Dorsolateral prefrontal cortex (tissue), 122 donors: ENCODE measurements at places on chromosomes 5 and 9.

DNA sequence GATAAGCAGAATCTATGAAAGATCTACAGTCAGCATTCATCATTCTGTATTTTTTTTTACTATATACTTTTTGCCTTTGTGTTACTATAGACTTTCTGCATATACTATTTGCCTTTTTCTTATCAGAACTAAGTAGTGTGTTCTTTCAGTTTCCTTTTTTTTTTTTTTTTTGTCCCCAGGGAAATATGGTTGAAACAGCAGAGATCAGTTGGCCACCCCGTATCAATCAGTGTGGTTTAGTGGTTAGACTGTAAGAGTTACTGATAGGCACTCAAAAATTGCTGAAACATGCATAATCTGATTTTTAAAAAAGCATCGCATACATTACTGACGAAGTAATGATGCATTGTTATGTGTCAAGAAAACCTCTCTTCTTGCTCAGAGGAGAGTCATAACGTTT lies 990.8 kb upstream of the EDIL3 start:
- DNase-seq: no peak

DNA sequence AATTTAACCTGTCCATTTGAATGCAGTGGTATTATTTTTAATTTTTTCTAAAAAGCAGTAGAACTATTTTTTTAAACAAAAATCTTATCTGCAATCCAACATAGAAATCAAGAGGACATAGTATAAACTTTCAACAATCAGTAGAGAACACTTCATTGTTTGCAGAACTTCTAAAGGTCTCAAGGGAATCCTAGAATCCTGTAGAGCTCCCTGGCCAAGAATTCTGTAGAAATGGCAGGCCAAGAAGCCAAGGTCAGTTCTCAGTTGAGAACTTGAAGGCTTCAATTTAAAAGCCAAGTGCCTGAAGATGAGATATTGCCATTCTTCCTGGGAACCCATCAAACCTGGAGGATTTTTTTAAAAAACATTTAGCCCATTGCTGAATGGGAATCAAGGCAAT lies 199.2 kb upstream of the KLF4 start:
- no peak for DNase-seq

- no peak for DNase-seq
Observed at GRCh38 chr9:61665330-61665751, 475.5 kb downstream of the SPATA31A7 start.

DNA sequence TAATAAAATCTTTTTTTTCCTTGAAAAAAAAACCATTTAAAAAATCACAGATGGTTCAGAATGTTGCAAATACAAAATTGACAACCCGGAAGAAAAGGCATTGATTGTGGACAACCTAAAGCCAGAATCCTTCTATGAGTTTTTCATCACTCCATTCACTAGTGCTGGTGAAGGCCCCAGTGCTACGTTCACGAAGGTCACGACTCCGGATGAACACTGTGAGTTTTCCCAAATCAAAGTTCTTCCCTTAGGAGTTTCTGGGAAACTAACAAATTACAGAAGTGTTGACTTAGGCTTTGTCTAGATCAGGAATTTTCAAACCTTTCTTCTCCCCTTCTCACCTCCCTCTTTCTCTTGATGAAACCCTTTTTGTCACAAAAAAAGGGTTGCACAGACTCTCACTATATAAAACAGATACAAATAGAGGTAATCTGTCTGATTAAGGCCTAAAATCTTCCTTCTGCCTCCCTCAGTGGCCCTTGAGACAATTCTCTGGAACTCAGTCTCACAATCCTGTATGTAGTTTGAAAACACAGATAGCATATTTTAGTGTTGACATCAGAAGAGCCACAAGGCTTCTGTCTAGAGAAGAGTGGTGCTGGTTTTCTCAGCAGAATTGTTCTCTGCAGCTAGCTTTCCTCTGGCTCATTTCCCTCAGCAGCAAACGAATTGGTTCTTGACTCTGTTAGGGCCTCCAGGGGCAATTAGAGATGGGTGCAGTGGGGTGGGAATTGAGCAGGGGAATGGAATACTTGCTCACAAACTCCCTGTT lies 79.5 kb downstream of the OSMR start:
- no peak for DNase-seq

DNA sequence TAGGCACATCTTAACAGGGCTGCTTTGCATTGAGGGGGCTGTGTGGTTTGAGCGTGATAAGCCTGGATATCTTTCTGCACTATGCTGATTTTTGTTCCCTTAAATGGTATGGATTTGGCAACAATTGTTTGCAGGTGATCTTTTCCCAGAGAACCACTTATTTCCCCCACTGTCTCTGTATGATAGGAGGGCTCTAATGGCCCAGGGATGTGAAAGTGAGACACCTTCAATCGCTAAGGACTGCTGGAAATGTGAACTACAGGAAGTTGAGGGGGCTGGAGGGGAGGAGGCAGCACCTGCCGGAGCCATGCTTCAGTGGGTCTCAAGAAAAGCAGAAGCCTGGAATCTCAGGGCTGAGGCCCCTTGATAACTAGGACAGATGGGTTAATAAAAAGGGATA lies 29.4 kb downstream of the SYK start:
- no peak for DNase-seq

DNA sequence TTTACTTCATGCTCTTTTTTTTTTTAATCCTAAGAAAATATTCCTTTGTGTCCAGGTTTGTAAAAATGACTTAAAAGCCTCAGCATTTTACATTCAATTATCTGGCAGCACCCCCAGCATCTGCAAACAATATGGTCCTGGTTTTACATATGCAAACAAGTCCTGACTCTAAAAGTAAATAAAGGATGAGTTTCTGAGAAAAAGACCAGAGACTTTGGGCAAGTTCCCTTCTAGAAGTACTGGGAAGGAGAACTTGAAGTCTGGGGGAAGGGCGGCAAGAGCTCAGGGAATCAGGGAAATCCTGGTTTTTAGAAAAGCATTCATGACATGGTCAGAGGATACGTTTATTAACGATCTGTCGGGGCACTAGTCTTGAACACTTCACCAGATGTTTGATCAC lies 25.8 kb downstream of the COL23A1 start:
- DNase-seq: no peak
